Tibial nerve (tissue), 4 donors: ENCODE measurements at places on chromosomes 16 and 17. TPM values are rescaled to one million over a fixed set of nuclear protein-coding genes. Genes with fewer than 3 reads are reported as not detected.

GRCh38 chr17:57154921-57155320 lies 69.9 kb downstream of the AKAP1 start:
- H3K36me3 ChIP-seq, result no peaks in the 10 kb centered on the region
- H3K4me3 ChIP-seq, result no peak overlapping the region
- H3K4me1 ChIP-seq, result no peaks in the 10 kb centered on the region
- H3K27ac ChIP-seq, result no peak overlapping the region

ELMO3 gene
- total RNA-seq, result 2.4 TPM

NOD2 gene
- total RNA-seq, result 10.2 TPM

DNA sequence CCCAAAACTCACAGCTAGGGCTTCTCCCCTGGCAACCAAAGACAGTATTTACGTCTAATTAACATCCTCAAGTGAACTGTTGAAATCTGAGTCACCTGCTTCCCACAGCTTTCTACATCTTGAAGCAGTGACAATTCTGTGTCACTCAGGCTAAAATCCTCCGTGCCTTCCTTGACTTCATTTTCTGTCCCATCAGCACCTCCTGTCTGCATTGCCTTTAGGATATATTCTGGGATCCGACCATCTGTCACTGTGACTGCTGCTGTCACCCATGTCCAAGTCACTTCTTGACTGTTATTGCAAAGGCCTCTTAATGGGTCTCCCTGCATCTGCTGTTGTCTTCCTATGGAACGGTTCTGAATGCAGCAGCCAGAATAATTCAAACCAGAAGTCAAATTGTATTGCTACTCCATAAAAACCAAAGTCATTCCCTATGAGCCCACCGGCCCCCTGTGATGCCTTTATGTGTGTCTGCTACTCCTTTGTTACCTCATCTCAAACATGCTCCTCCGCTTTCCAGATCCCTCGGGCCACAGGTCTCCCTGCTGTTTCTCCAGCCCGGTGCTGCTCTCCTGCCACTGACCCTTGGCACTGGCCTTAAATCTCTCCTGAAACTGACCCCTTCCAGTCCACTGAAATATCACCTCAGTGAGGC lies 56.9 kb downstream of the WWP2 start:
- H3K4me3 ChIP-seq, result no peak overlapping the region
- no peak overlapping the region for H3K27ac ChIP-seq
- H3K4me1 ChIP-seq, result peaks cover 11% of the 10 kb centered on the region
- no peaks in the 10 kb centered on the region for H3K36me3 ChIP-seq
- no peak for DNase-seq

GRCh38 chr16:87724490-87725291 lies 41.1 kb downstream of the KLHDC4 start:
- H3K36me3 ChIP-seq, result no peaks in the 10 kb centered on the region
- no peaks in the 10 kb centered on the region for H3K27me3 ChIP-seq
- no peak for DNase-seq
- peak overlapping the region; percentile 86 for H3K27ac ChIP-seq
- H3K4me3 ChIP-seq, result no peak overlapping the region
- H3K4me1 ChIP-seq, result peaks cover 15% of the 10 kb centered on the region

DNA sequence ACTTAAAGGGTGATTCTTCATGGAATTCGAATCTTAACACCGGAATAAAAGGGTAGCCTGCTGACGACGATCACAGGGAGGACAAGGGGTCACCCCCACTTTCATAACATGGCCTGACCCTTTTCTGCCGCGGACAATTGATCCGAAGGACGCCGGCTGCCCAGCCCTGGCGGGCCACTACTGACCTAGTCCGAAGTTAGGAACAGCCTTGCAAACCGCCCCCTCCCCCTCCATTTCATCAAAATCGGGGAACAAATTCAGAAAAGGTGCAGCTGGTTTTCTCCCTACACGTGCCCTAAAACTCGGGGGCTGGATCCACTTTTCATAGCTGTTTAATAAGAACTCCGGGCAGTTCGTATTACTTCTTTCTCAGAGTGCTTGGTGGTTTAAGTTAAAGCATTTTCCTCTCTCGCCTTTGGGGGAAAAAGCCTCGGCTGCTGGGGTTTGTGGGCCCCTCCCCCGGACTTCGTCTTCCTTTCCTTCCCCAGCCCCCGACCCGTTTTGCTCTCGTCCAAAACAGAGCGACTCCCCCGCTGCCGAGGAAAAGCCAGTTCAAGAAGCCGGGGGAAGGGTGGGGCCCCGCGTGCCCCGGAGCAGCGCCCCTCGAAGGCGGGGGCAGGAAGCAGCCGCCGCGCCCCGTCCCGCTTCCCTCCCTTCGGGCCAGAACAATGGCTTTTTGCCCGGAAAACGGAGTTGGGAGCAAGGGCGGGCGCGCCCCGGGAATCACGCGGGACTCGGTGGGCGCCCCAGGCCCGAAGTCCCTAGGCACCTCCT lies 641 bp upstream of the CBX2 start:
- no peaks in the 10 kb centered on the region for H3K36me3 ChIP-seq
- H3K4me3 ChIP-seq, result peak overlapping the region; percentile 52
- DNase-seq, result no peak
- peak overlapping the region; percentile 53 for H3K27ac ChIP-seq
- no peaks in the 10 kb centered on the region for H3K4me1 ChIP-seq
- H3K27me3 ChIP-seq, result peaks cover 4% of the 10 kb centered on the region

FNDC8 gene
- not detected for total RNA-seq

GRCh38 chr16:10616756-10617640 lies 36.6 kb upstream of the EMP2 start:
- H3K27ac ChIP-seq, result peak overlapping the region; percentile 29
- no peaks in the 10 kb centered on the region for H3K36me3 ChIP-seq
- H3K4me1 ChIP-seq, result no peaks in the 10 kb centered on the region
- no peaks in the 10 kb centered on the region for H3K27me3 ChIP-seq
- DNase-seq, result peak; percentile 27

DNA sequence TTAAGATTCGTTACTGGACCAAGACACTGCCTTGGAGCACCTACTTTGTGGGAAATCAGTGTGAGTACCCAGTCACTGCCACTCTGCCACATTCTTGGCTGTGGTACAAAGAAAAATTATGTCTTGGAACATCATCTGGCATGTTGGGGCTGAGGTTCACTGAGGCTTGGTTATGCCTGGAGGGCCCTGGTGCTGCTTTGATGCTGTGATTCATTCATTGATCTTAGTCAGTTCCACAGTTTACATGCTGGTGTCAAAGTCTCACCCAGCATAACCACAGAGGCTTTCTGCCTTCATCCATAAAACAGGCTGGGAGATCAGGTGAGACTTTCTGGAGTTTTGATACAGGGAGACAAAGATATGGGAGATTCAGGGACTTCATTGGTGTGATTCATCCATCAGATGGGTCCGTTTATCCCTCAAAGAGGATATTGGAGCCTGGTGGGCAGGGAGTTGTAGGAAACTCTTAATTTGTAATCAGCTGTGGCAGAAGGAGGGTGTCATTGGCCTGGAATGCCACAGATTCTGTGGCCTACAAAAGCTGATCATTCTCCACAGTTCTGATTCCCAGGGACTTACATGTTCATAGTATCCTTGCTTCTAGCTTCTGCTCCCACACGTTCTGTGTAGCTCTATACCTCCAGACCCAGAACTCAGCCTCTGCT lies 322.5 kb downstream of the PMP22 start:
- no peaks in the 10 kb centered on the region for H3K27me3 ChIP-seq
- H3K36me3 ChIP-seq, result no peaks in the 10 kb centered on the region
- no peak overlapping the region for H3K4me3 ChIP-seq
- no peaks in the 10 kb centered on the region for H3K4me1 ChIP-seq
- DNase-seq, result no peak

DNA sequence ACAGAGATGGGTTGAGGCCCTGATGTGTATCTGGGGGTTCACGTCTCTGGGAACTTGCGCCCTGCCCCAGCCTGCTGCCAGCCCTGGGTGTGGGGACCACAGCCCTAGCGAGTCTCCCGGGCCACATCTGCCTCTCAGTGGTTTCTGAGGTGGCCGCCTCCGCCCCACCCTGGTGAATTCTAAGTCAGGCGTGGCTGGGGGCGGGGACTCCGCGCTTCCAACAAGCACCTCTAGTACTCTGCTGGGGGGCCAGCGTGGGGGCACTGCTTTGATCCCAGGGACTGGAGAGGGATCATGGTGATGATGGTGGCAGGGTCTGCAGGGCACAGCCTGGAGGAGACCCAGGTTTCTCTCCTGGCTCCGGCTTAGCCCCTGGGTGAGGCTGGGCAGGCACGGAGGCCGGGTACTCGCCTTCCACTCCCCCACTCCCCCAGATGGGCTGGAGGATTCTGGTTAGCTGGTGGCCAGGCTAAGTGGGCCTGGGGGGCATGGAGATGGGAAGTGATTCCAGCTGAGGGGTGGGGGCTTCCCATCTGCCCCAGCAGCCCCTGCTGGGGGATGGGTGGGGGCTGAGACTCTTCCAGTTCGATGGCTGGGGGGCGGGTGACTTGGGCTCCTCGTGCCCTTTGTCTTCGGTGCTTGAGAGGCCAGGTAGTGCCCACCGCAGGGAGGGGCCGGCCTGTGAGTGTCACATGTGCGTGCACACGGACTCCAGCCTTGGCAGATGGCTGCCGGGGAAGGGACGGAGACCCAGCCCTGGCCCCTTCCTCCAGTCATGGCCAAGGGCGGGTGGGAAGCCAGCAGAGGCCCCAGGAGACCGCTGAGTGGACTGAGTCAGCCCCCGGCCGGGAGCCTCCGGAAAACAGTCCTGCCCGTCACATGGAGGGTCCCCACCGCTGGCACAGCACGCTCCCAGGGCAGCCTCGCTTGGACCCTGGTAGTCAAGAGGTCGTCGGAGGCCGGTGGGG lies 3.9 kb downstream of the GLIS2 start:
- peaks cover 58% of the 10 kb centered on the region for H3K4me1 ChIP-seq
- DNase-seq, result no peak
- no peaks in the 10 kb centered on the region for H3K27me3 ChIP-seq
- no peak overlapping the region for H3K4me3 ChIP-seq

GRCh38 chr17:51374209-51374608 lies 113.9 kb downstream of the UTP18 start:
- H3K27ac ChIP-seq, result no peak overlapping the region
- no peaks in the 10 kb centered on the region for H3K36me3 ChIP-seq
- no peak overlapping the region for H3K4me3 ChIP-seq
- H3K27me3 ChIP-seq, result no peaks in the 10 kb centered on the region

KRTAP9-4 gene
- total RNA-seq, result not detected

- H3K36me3 ChIP-seq, result no peaks in the 10 kb centered on the region
- no peak overlapping the region for H3K27ac ChIP-seq
- peaks cover 21% of the 10 kb centered on the region for H3K4me1 ChIP-seq
- H3K27me3 ChIP-seq, result no peaks in the 10 kb centered on the region
- DNase-seq, result no peak
Observed at GRCh38 chr17:21171309-21171922, 42.5 kb downstream of the TMEM11 start.

GRCh38 chr17:45782889-45783592 lies 1.1 kb upstream of the CRHR1 start:
- peaks cover 2% of the 10 kb centered on the region for H3K27me3 ChIP-seq
- DNase-seq, result no peak
- H3K4me3 ChIP-seq, result no peak overlapping the region
- no peaks in the 10 kb centered on the region for H3K36me3 ChIP-seq
- peaks cover 29% of the 10 kb centered on the region for H3K4me1 ChIP-seq

DNA sequence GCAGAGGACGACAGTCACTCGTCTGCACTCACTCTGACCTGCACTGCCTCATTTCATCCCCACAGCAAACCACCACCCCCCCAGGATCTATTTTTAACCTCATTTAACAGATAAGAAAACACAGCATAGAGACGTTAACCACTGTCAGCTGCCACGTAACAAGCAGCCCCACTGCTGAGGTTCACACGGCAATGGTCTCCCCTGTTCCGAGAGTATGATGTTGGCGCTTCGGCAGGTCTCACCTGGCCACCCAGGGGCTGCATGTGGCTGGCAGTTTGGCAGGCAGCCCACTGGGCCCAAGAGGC lies 16.1 kb downstream of the ZNF469 start:
- no peaks in the 10 kb centered on the region for H3K27me3 ChIP-seq
- no peak for DNase-seq
- no peak overlapping the region for H3K27ac ChIP-seq
- H3K4me3 ChIP-seq, result no peak overlapping the region

DNA sequence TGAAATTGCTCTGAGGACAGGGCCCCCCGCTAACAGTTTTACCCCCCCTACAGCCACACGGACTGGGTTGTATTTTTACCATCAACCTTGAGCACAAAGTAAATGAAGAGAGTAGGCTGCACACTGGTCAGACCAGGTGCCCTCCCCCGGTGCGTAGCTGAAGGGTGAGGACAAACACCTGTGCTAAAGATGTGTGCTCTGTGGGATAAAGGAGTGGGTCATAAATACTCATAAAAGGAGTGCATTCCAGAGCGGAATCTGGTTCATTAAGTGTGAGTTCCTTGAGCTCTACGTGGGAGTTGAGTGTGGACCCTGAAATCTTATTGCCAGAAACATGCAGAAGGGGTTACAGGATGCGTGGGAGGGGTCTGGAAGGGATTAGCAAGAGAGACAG lies 217.0 kb downstream of the CCDC182 start:
- H3K27ac ChIP-seq, result peak overlapping the region; percentile 80
- no peaks in the 10 kb centered on the region for H3K27me3 ChIP-seq
- peaks cover 15% of the 10 kb centered on the region for H3K4me1 ChIP-seq
- no peak for DNase-seq
- no peaks in the 10 kb centered on the region for H3K36me3 ChIP-seq

TMEM204 gene
- 46.3 TPM for total RNA-seq

- no peaks in the 10 kb centered on the region for H3K4me1 ChIP-seq
- peak; percentile 57 for DNase-seq
- H3K36me3 ChIP-seq, result no peaks in the 10 kb centered on the region
- no peaks in the 10 kb centered on the region for H3K27me3 ChIP-seq
- no peak overlapping the region for H3K4me3 ChIP-seq
- no peak overlapping the region for H3K27ac ChIP-seq
Observed at GRCh38 chr16:49921791-49922456, 66.0 kb upstream of the ZNF423 start.

- no peak overlapping the region for H3K4me3 ChIP-seq
- H3K27me3 ChIP-seq, result no peaks in the 10 kb centered on the region
- no peaks in the 10 kb centered on the region for H3K4me1 ChIP-seq
- DNase-seq, result no peak
Observed at GRCh38 chr17:37791447-37792399, 46.9 kb upstream of the HNF1B start.

DNA sequence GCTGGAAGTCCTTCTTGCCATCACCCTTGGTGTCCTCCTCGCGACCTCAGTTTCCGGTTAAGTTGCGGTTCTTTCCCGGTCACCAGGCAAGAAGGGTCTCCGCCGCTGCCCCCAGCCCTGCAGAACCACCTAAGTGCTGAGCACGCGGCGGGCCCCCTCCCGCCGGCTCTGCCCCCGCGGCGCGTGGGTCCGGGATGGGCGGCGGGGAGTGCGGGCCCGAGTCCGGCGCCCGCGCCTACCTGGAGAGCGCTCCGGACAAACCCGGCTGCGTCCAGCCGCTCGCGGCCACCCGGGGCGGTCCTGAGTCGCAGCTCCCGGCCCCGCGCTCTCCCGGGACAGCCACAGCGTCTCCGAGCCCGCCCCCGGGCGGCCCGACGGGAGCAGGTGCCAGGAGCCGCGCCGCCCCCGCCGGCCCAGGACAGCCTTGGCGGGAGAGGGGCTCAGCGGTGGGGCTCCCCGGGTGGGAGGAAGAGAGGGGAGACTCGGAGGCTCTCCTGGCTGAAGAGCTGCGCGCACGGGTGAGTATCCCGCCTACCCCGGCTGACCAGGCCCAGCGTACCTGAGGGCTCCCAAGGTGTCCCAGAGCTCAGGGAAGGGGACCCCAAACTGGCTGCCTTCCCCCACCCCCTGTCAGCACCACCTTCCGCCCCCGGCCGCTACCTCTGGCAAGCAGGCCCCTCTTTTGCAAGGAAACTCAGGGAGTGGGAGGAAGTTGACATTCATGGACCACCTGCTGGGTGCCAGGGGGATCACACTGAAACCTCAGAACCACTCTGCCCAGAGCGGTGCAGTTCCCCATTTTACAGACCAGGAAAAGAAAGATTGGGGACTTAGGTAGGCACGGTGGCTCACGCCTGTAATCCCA lies 22.2 kb upstream of the C17orf113 start:
- peak overlapping the region; percentile 43 for H3K4me3 ChIP-seq
- DNase-seq, result no peak
- no peaks in the 10 kb centered on the region for H3K27me3 ChIP-seq
- H3K36me3 ChIP-seq, result no peaks in the 10 kb centered on the region
- no peak overlapping the region for H3K27ac ChIP-seq
